ENCODE measurements at places on chromosomes 6 and 20. TPM values are rescaled to one million over a fixed set of nuclear protein-coding genes. Genes with fewer than 3 reads are reported as not detected.

DNA sequence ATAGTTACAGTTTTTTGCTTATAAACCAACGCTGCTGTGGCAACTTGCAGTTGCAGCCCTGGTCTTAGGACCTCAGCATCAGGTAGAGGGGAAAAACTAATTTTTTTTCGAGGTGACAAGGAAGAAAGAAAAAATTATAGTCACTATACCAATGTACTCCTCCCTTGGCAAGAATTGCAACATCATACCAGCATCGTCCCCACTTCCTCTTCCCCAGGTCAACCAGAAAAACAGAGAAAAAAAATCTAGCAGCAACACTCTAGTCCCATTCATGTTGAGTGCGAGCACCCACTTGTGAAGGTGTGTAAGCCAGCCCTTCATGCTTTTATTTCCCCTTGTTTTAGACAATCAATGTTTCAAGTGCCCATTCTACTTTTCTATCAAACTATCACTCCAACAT lies 13.1 kb upstream of the DCBLD1 start:
- DNase-seq = no peak

DNA sequence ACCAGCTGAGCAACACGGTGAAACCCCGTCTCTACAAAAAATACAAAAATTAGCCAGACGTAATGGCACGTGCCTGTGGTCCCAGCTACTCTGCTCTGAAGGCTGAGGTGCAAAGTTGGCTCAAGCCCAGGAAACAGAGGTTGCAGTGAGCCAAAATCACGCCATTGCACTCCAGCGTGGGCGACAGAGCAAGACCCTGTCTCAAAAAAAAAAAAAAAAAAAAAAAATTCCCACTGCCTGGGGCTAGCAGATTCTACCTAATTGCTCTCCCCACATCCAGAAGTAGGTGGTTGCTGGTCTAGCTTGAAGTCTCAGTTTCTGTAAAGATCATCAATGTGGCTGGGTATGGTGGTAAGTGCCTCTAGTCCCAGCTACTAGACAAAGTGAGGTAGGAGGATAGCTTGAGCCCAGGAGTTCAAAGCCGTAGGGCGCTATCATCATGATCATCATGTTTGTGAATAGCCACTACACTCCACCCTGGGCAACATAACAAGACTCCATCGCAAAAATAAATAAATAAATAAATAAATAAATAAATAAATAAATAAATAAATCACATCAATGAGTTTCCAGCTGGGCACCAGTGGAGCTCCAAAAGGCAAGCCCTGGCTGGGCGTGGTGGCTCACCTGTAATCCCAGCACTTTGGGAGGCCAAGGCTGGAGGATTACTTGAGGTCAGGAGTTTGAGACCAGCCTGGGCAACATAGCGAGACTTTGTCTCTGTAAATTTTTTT lies 6.3 kb upstream of the AP5S1 start:
- no peak for DNase-seq

DNA sequence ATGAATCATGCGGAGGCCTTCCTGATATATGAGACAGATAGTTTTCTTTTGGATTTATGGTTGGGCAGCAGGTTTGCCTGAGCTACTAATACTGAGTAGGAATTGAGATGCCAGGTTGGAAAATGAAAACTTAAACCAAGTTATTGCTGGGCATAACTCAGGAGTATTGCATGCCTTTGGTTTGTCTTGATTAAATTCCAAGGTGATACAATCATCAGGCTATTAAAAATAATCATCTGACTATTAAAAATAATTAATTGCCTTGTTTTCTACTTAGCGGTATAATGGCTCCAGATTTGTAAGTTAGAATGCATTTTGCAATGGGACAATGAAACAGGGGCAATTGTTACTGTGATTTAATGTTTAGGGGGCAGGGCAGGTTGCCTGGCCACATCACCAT lies 15.5 kb upstream of the RNF144B start:
- no peak for DNase-seq

DNA sequence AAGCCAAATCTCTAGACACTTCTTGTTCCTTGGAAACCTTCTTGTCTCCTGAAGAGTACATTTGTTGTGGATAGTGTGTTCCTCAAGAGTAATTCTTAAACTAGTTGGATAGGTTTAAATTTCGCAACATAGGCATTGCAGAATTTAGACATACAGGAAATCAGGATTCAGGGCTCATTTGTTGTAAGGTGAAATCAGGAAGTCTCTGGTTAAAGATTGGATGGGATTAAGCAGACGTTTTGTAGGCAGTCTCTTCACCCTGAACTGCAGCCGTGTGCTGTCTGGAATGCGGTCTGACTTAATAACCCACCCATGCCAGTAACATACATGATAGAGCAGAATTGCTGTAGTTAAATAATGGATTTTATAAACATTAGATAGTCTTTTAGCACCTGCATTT lies 21.7 kb downstream of the HIVEP1 start:
- DNase-seq = no peak

The CD93 gene
- 46.3 TPM for total RNA-seq

DNA sequence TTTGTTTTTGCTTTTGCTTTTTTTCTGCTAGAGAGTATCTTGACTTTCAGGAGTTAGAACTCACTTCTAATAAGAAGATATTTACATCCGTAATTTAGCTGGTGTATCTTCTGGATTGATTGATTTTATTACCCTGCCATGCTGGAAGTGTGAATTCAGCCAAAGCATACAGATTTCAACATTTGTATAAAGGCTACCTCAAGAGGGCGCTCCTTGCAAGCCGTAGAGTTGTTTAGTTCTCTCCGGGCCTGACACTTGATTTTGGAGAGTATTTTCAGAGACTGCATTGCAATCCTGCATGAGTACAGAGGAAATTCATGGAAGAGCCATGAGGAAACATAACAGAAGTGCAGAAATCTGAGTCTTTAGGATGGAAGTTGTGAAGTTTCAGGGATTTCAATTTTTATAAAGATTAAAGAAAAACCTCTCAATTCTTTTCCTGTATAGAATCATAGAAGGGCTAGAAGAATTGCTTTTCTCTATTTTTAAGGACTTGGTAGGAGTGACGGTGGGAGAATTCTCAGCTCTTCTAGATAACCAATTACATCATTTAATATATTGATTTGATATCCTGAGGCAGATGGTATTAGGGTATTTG lies 66.7 kb upstream of the TIAM2 start:
- peak; percentile 54 for DNase-seq

The TSPO2 gene
- total RNA-seq = not detected

GRCh38 chr6:89506716-89507617 lies 74.0 kb downstream of the ANKRD6 start:
- no peak for DNase-seq

DNA sequence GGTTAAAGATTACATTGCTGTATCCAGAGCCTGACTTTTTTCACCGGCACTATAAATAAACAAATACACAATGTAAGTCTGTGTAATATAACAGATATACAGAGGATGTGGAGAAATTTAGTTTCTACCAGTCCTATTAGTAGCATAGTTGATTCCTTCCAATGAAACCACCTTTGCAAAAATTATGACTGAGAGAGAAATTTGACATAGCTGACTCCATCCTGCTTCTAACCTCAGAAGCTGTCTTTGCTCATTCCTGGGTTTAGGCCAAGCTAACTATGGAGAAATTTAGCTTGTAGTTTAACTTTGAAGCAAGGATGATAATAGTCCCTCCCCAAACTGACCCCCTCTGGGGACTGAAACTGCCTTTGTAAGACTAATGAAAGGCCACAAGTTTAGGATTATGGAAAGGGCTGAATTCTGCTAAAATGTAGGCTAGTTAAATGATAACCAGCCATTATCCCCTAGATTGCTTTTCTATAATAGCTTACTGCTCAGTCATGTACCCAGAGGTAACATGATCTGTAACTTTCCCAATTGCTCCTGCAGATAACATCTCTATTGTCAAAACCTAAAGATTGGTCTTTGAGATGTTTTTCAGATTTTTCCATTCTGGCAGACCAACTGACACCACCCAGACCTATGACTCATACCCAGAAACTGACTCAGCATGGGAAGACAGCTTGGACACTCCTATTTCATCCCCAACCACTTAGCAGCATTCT lies 172.8 kb upstream of the ARG1 start:
- no peak for DNase-seq

The ADGRF4 gene
- total RNA-seq = 0.06 TPM

The SLC22A7 gene
- total RNA-seq = not detected

GRCh38 chr6:121645100-121645745 lies 209.8 kb downstream of the GJA1 start:
- DNase-seq = no peak

DNA sequence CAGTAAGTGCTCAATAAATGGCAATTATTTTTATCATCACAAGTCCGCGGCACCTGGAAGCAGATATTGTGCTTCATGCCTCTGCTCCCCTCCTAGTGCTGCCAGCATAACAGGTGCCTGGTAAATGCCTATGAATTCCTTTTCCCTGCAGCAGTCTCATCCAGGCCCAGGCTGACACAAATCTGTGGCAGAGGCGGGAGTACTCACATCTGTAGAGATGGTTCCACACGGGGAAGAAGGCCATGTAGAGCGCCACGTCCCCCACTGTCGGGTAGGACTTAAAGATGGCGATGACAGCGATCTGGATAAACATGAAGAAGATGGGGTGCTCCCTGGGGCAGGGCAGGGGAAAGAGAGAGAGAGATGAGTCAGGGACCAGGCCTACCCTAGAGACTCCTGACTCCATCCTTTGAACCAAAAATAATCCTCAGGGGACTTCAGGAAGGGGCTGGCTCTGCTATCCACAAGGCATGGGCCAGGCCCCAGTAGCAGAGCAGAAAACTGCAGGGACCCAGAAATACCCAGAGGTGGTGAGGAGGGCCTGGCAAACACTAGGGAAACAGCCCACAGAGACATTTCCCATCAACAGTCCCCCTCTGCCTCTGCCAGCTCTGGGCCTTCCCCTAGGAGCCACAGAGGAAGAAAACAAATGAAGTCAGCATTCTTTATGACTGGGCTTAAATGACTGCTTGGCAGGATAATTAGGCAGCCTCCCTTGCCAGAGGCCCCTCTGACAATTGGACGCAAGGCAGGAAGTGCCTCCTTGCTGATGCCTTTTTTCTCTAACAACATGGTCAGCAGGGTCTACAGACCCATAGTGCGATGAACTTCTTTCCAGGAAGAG lies 23.0 kb downstream of the MAP1LC3A start:
- DNase-seq = peak; percentile 34

DNA sequence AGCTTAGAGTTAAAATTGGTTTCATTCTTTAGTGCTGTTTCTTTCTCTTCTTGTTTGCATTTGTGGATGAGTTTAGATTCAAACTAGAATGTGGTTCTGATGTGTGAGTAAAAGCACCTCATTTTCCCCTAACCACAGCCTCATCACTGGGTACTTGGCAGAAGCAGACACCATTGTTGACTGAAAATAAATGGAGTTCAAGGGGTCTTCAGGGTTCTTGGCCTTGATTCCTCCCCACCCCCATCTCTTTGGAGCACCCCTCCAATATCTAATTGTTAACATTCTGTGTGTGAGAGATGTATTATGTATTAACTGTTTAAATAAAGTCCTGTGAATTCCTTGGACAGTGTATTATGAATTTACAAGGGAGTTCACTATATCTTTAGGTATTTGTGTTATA lies 59.6 kb downstream of the JARID2 start:
- DNase-seq = no peak

- no peak for DNase-seq
These were observed 200.5 kb upstream of the MCHR2 start for GRCh38 chr6:100194535-100194934.

GRCh38 chr20:42067596-42067995 lies 449.4 kb upstream of the CHD6 start:
- DNase-seq = no peak

DNA sequence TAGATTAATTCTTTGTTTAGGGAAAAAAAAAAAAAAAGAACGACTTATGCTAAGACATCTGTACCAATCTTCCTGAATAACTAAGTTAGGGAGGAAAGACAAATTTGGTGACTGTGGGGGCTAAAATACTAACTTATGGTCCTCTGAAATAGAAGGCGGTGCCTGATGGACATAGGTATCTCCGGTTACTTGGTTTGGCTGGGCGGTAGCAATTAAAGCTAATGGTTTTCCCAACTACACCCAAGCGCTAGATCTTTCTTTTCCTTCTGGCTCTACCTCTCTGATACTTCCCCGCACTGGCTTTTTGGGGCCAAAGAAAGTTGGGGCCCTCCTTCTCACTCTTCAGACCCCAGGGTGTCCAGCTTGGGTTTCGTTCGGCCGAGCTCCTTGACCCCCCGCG lies 1.0 kb upstream of the RBM24 start:
- no peak for DNase-seq

GRCh38 chr6:145838305-145838704 lies 23.7 kb upstream of the FBXO30 start:
- DNase-seq = no peak

All from left cardiac atrium (tissue), 4 donors.